ENCODE measurements at places on chromosomes 3 and 15.
A peak's percentile ranks its signal among the peaks of the same experiment; 100 is the strongest.

GRCh38 chr3:1275495-1275894 lies 182.7 kb downstream of the CNTN6 start:
- no peak for DNase-seq

- DNase-seq, result peak; percentile 50
These were observed 39.2 kb upstream of the BCL2A1 start for GRCh38 chr15:80010131-80010673.

- DNase-seq, result no peak
These were observed 139.6 kb downstream of the GRM7 start for GRCh38 chr3:7000501-7000900.

DNA sequence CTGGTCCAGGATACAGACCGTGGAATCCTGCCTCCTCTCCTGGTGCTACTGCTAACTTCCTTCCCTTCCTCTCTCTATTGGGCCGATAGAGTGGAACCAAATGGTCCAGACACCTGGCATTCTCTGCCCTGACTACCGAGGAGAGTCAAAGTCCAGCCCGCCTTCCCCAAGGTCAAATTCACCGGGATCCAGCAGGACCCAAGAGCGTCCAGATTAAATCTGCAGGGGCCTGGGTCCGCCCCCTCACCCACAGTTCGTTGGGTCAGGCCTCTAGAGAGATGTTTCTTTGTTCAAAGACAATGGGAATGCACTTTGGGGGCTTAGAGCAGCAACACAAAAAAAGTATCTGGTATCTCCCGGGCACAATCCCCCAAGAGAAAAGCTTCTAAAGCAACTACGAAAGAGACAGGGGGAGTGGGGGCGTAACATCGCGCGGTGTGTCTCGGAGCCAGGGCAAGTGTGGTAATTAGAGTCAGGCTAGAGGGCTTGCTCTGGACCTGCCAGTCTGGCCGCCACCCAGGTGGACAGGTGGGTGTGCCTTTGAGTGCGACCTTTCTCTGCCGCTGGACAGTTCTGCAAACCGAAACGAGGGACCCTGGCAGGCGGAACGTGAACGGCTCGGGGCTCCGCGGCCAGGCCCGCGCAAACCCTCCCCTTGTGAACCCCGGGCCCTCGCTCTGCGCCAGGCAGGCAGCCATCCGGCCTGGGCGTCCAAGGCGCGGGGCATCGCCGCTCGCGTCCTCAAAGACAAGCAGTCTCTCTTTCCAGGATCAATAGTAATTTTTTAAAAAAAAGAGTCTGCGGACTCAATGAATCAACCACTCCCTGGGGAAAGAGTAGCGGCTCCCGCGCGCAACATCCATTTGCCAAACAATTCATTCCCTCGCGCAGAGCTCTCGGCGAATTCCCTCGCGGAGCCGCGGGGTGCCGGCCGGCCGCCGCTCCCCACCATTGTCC lies 806 bp downstream of the KLHL25 start:
- DNase-seq, result no peak

DNA sequence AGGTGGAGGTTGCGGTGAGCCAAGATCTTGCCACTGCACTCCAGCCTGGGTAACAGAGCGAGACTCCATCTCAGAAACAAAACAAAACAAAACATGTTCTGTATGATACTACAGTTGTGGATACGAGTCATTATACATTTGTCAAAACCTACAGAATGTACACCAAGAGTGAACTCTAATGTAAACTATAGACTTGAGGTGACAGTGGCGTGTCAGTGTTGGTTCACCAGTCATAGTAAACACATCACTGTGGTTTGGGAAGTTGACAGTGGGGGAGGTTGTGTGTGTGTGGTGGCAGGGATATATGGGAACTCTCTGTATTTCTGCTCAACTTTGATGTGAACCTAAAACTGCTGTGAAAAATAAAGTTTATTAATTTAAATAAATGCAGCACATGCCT lies 33.0 kb upstream of the GNB5 start:
- no peak for DNase-seq

- no peak for DNase-seq
These were observed 1.9 kb upstream of the KIF23 start for GRCh38 chr15:69412274-69412673.

- DNase-seq, result no peak
These were observed 145.4 kb upstream of the PROK2 start for GRCh38 chr3:71930056-71930991.

- DNase-seq, result no peak
These were observed 34.6 kb downstream of the GNB4 start for GRCh38 chr3:179416681-179417080.

DNA sequence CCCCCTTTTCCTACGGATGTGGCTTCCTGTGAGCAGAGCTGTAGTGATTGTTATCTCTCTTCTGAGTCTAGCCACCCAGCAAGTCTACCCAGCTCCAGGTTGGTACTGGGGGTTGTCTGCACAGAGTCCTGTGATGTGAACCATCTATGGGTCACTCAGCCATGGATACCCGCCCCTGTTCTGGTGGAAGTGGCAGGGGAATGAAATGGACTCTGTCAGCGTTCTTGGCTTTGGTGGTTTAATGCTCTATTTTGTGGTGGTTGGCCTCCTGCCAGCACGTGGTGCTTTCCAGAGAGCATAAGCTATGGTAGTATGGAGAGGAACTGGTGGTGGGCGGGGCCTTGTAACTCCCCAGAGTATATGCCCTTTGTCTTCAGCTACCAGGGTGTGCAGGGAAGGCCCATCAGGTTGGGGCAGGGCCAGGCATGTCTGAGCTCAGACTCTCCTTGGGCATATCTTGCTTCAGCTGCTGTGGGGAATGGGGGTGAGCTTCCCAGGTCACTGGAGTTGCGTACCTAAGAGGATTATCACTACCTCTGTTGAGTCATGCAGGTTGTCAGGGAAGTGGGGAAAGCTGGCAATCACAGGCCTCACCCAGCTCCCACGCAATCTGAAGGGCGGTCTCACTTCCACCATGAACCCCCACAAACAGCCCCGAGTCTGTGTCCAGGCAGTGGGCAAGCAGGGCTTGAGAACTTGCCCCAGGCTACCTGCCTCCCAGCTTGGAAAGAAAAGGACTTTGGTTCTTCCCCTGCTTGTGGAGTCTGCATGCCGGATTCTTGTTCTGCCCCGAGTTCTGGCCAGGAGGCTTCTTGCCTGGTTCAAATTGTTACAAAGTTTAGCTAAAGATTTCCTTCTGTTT lies 9.0 kb upstream of the ADGRG7 start:
- DNase-seq, result no peak

DNA sequence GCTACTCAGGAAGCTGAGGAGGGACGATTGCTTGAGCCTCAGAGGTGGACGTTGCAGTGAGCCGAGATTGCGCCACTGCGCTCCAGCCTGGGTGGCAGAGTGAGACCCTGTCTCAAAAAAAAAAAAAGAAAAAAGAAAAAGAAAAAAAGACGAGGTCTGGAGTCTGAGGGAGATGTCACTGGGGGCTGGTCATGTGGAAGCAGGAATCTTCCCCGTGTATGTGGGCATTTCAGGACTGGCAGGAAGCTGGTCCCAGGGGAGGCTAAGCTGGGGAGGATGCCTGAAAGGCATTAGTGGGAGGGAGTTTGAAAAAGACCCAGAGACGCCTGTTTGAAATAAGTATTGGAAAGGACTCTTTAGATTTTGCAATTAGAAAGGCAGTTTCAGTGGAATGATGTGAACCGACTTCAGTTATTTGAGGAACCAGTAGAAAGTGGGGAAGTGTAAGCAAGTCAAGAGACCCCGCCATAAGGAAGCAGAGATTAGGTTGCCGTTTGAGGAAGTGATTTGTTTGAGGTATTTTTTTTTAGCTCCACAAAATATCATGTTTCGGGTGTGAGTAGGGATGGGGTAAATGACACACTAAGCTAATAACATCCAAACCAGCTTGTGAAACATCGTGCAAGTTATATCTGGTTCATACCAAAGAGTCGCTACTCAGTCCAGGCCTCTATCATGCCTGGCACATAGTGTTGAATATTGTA lies 55.5 kb downstream of the ST6GAL1 start:
- DNase-seq, result no peak

GRCh38 chr3:25441234-25441856 lies 13.3 kb downstream of the RARB start:
- no peak for DNase-seq

- no peak for DNase-seq
These were observed 30.2 kb downstream of the APBA2 start for GRCh38 chr15:28915935-28916334.

GRCh38 chr3:71597286-71597685 lies 13.8 kb upstream of the FOXP1 start:
- no peak for DNase-seq

- DNase-seq, result no peak
These were observed 229.2 kb upstream of the LRTM1 start for GRCh38 chr3:55156851-55157650.

GRCh38 chr3:127779747-127780146 lies 42.6 kb downstream of the MGLL start:
- DNase-seq, result no peak

DNA sequence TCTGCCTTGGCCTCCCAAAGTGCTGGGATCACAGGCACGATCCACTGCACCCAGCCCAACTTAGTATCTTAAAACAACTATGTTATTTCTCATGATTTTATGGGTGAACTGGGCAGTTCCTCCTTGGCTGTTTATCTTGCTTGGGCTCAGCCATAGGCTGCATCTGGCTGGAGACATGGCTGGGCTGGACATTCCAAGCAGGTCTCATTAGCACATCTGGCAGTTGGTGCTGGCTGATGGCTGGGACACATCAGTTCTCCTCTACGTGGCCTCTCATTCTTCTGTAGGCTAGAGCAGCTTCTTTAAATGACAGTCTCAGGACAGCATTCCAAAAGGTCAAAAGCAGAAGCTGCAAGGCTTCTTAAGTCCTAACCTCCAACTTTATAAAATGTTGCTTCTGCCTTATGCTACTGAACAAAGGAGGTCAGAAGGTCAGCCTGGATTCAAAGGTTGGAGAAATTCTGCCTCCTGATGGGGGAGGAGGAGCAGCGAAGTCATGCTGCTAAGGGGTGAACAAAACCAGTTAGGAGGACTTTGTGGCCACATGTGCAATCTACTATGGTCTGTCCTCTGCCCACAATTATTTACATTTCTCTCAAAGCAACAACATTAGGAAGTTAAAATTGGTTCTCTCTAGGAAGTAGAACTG lies 144.0 kb downstream of the AQP9 start:
- DNase-seq, result no peak

DNA sequence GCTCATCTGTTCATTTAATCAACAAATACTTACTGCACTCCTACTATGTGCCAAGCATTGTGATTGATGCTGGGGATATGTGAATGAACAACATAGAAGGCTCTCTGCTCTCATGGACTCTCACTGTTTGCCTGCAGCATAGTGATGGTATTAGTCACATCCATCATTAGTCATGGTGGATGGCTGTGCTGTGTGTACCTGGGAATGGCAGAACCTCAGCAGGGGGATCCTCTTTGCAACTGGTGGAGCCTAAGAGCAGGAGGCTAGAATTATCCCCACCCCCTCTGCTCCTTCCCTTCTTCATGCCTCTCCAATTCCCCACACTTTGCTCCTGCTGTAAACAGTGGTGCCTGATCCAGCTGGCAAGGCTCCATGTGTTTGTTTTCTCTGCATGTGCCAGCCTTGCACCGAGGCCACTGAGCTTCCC lies 20.5 kb downstream of the BOC start:
- peak; percentile 61 for DNase-seq

DNA sequence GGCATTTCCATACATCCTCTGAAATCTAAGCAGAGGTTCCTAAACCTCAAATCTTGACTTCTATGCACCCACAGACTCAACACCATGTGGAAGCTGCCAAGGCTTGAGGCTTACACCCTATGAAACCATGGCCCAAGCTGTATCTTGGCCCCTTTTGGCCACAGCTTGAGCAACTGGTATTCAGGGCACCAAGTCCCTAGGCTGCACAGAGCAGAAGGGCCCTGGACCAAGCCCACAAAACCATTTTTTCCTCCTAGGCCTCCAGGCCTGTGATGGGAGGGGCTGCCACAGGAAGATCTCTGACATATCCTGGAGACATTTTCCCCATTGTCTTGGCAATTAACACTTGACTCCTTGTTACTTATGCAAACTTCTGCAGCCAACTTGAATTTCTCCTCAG lies 54.4 kb upstream of the IL12A start:
- DNase-seq, result no peak

All from NCI-H1092 (cell line).